Activated T-cell treated with anti-CD3 and anti-CD28 coated beads for 48 hours (primary cell): ENCODE measurements at places on chromosomes 1 and 21.

- no peak for DNase-seq
Measured at GRCh38 chr1:164272156-164272555, 286.8 kb upstream of the PBX1 start.

DNA sequence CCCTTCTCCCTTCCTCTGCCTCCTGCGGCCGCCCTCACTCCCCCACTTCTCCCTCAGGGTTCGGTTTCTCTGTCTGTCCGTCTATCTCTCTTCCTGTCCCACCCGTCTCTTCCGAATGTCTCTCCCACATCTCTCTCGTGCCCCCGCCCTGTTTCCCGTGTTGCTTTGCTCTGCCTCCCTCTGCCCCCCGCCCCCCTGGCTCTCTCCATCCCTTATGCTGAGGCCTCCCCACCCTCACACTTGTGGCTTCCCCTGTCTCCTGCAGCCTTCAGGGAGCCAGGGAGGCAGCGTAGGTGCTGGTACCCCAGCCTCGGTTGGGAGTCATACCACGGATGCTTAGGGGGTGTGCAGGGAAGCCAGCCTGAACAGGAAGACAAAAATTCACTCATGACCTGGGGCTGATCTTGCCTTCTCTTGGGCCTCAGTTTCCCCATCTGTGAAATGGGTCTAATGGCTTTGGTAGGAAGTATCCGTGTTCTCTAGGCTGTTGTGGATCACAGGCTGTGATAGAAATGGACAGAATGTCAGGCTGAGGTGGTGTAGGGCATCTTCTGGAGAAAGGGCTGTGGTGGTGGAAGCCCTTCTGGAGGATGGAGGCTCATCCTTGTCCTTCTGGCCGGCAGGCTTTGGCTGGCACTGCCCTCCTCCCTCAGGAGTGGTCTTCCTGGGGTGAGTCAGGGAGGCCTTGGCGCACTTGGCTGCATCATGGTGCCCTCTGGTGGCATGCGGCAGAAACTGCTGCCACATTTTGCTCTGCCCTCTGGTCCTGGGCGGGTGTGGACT, 55.5 kb downstream of the FOXO6 start:
- DNase-seq: peak; percentile 50

- DNase-seq: no peak
Measured at GRCh38 chr1:221815660-221816059, 73.8 kb upstream of the DUSP10 start.

GRCh38 chr1:107467286-107467685, 326.4 kb downstream of the NTNG1 start:
- DNase-seq: no peak

DNA sequence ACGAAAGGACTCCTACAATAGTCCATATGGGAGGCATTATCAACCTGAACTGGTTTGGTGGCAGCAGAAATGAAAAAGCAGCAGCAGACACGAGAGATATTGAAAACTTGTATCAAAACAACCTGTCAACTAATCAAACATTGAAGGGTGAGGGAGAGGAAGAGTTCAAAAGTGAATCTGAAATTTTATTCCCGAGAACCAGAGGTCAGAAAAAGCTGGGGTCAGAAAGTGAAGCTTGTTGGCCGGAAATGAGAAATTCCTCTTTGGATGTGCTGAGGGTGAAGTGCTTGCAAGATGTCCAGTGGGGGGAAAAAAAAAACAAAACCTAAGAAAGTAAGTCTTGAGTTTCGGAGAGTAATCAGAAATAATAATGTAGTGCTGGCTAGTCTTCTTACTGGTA, 1.9 kb upstream of the C4BPA start:
- DNase-seq: no peak

- DNase-seq: peak; percentile 40
Measured at GRCh38 chr1:153422450-153423068, 6.2 kb downstream of the S100A7A start.

GRCh38 chr1:42777852-42778251, 6.9 kb upstream of the TMEM269 start:
- no peak for DNase-seq

DNA sequence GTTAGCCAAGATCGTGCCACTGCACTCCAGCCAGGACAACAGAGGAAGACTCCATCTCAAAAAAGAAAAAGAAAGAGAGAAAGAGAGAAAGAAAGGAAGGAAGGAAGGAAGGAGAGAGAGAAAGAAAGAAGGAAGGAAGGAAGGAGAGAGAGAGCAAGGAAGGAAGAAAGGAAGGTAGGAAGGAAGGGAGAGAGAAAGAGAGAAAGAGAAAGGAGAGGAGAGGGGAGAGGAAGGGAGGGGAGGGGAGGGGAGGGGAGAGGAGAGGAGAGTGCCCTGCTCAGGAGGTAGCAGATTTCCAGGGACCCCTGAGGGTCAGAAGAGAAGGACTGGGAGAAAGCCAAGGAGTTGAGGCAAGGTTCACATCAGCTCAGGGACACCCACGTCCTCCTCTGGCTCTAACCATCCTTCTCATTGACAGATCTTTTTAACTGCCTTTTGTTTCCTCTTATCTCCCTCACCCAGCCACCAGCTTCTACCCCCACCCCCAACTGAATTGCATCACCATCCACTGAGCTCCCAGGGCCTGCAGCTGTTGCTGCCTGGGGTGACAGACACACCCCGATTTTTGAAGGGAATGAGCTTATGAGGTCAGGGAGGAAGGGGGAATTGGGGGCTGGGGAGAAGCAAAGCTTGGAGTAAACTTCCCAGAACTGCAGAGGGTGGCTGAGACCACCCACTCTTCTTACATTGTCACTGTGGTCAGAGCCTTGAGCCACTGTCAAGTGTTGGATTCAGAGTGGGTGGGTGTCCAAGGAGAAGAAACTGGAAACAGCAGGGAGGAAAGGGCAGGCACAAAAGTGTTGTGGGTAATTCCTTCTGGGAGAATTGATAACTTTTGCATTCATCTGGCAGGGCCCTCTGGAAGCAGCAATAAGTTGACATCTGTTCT, 91.6 kb downstream of the GLUL start:
- no peak for DNase-seq

- DNase-seq: no peak
Measured at GRCh38 chr1:58943776-58944175, 159.9 kb upstream of the JUN start.

DNA sequence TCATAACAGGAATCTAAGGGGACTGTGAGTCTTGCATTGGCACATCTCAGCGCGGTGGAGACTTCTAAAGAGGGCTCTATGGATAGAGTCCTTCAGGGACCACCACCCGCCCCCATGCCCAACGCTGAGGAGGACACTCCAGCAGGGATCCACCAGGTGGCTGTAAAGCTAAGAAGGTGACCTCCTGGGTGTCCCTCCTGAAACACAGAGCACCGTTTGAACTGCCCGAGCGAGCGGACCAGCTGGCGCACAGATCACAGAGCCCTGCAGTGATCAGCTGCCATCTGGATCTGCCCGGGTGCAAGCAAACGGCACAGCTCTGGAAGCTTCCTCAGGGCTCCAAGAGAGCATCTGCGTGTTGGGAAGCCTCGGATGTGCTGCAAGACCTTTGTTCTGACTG, 51.3 kb upstream of the LYST start:
- DNase-seq: no peak

DNA sequence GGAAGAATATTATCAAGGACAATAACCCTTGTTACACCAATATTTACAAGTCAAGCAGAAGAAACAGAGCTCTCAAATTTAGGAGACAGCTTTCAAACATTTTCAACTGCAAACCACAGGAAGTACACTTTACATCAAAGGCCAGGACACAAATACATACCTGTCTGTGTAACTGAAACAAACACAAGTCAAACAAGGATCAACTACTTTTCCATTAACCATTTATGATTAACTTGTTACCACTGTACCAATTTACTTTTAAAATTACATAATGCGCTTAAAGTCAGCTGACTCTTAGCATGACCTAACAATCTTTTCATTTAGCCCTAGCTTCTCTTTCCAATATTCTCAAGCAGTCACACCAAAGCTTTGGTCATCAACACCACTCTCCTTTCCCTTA, 43.5 kb downstream of the TRIM33 start:
- no peak for DNase-seq

GRCh38 chr1:226438007-226438406, 30.1 kb upstream of the PARP1 start:
- no peak for DNase-seq

DNA sequence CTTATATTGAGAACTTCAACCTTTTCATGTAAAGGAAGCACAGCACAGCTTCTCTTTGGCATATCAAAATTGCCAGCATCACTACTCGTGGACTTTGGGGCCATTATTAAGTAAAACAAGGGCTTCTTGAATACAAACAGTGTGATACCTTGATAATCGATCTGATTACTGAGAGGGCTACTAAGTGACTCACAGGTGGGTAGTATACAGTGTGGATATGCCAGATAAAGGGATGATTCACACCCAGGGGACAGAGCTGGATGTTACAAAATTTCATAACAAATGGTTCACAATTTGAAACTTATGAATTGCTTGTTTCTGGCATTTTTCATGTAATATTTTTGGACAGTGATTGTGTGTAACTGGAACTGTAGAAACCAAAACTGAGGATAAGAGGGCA, 15.4 kb downstream of the HDAC1 start:
- DNase-seq: no peak

GRCh38 chr1:209364716-209365115, 218.8 kb upstream of the CAMK1G start:
- no peak for DNase-seq

GRCh38 chr1:149888999-149889289, 10.4 kb upstream of the BOLA1 start:
- DNase-seq: no peak

- DNase-seq: no peak
Measured at GRCh38 chr1:240824238-240824637, 212.3 kb upstream of the GREM2 start.

DNA sequence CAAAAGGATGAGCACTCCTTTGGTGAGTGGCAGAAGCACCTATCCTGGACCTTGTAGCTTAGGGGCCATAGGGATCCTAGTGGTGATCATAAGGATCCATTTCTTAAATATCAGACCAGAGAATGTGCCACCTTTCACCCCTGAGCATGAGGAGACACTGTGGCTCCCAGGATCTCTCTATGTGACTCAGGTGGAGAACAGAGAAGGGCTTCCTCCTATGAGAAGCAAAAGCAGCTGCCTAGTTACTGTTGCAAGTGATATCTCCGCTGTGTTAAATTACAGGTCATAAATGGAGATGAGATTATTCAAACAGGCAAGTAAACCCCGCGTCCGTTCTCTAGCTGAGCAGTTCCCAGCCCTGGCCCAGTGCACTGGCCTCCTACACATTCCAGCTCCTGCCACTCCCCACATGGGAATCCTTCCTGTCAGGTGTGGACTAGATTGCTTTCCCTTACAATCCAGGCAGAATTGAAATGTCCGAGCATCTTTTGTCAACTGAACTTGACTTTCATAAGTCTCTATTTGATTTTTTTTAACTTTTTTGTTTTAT, 26.3 kb downstream of the CLEC20A start:
- no peak for DNase-seq

DNA sequence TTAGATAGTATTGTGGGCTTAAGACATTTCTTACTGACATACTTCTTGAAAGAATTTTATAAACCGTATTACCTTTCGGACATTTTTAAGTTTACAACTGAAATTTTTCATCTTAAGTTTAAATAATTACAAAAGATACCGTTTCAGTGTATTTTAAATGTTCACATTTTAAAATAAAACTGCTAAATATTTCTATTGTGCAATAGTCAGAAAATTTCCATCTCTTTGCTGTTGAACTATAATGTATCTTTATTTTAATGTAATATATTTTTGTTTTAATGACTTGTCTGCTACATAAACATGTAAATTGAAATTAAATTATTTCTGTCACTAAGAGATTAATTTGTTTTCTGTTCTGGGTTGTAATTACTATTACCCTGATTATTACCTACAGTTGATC, 74.2 kb upstream of the KIAA1614 start:
- DNase-seq: no peak

DNA sequence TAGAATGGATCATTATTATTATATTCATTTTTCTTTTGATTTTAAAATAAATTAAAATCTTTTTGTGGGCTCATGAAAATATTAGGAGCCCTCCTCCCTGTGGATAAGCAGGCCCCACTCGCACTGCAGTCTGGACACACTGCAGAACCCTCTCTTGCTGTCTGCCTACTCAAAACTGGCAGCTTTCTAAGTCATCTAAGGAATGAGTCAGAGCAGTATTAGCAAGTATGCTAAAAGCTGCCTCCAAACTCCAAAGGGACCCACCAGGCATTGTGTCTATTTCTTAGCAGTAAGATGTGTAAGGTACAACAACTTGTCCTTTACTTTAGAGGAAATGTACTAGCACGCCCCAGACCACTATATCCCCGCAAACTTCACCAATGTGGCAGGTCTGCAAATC, 108.8 kb downstream of the SYF2 start:
- no peak for DNase-seq

DNA sequence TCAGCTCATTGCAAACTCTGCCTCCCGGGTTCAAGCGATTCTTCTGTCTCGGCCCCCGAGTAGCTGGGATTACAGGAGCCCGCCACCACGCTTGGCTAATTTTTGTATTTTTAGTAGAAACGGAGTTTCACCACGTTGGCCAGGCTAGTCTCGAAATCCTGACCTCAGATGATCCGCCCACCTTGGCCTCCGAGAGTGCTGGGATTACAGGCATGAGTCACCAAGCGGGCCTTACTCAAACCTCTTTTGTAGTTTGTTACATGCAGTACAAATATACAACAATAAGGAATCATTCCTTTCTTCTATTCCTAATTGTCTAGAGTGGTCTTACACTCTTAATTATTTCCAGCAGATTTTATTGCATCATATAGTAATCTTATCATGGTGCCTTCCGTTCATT, 16.6 kb downstream of the SPATA17 start:
- no peak for DNase-seq

DNA sequence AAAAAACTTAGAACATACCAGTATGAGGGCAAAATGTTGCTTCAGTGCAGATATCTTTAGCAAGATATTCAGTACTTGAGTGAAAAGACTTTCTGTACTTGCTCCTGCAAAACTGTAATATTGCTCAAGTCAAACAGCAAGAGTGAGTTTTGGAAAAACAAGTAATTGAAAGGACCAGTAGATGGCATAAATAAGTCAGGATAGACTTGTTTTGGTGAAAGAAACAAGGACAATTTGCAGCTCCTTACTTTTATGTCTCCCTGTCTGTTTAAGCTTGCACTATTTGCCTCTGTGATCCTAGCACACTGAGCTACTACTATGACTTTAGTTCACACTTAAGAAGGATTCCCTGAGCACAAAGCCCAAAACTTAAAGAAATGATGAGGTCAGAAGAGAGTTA, 39.1 kb downstream of the IFI44 start:
- DNase-seq: no peak
